ENCODE measurements at places on chromosomes 1 and 21. TPM values are rescaled to one million over a fixed set of nuclear protein-coding genes. Genes with fewer than 3 reads are reported as not detected.

Gene S100B
- not detected for total RNA-seq

Gene KRTAP10-8
- not detected for total RNA-seq

Gene FAM20B
- 32.1 TPM for total RNA-seq

Gene SPRR2A
- total RNA-seq: not detected

Gene OR6N1
- not detected for total RNA-seq

Gene HCRTR1
- total RNA-seq: not detected

Gene RAB7B
- total RNA-seq: 6.2 TPM

Gene NR1I3
- not detected for total RNA-seq

Gene C1orf210
- not detected for total RNA-seq

Gene MYCL
- total RNA-seq: not detected

Gene ZBTB8B
- total RNA-seq: not detected

Gene CATSPER4
- not detected for total RNA-seq

Gene F5
- total RNA-seq: not detected

Gene PAQR7
- total RNA-seq: 20.6 TPM

Gene SETDB1
- total RNA-seq: 16.7 TPM

Gene KRTAP7-1
- not detected for total RNA-seq

Gene GIPC2
- 1.4 TPM for total RNA-seq

Gene GFI1
- total RNA-seq: 0.18 TPM

Gene TNNI3K
- 1.2 TPM for total RNA-seq

Gene OXCT2
- total RNA-seq: not detected

Gene PPT1
- 74.7 TPM for total RNA-seq

Gene LRRC53
- total RNA-seq: not detected

Gene B4GALT2
- total RNA-seq: 134 TPM

Gene CR1L
- total RNA-seq: not detected

Measured in myometrial cell (primary cell).